ENCODE measurements at places on chromosomes 16 and 17. TPM values are rescaled to one million over a fixed set of nuclear protein-coding genes. Genes with fewer than 3 reads are reported as not detected.

AATK gene
- total RNA-seq, result 36.8 TPM

NTHL1 gene
- 14.6 TPM for total RNA-seq

MLLT6 gene
- 112 TPM for total RNA-seq

CLDN6 gene
- not detected for total RNA-seq

SMIM5 gene
- 3.2 TPM for total RNA-seq

DPEP2 gene
- 79.6 TPM for total RNA-seq

PPM1E gene
- 0.68 TPM for total RNA-seq

EPOP gene
- 1.9 TPM for total RNA-seq

CACNG3 gene
- not detected for total RNA-seq

SOX15 gene
- not detected for total RNA-seq

DPEP3 gene
- 0.92 TPM for total RNA-seq

KRT14 gene
- 0.79 TPM for total RNA-seq
